Activated T-helper 2 cell treated with anti-CD3 and anti-CD28 coated beads, Interferon-gamma antibody, Interleukin-2, Interleukin-4, amounts not matched to agents 10 μg/mL and 5 μg/mL and 100 μg/mL, durations not matched to agents 14 hours and 24 hours and 36 hours (primary cell): ENCODE measurements at places on chromosomes 1 and 21.
A peak's percentile ranks its signal among the peaks of the same experiment; 100 is the strongest.

- H3K4me3 ChIP-seq = no peak overlapping the region
- no peaks in the 10 kb centered on the region for H3K36me3 ChIP-seq
- no peak for DNase-seq
- no peaks in the 10 kb centered on the region for H3K4me1 ChIP-seq
- H3K27me3 ChIP-seq = no peaks in the 10 kb centered on the region
Observed at GRCh38 chr1:6285336-6285735, 24.4 kb upstream of the GPR153 start.

- DNase-seq = no peak
- H3K27me3 ChIP-seq = peaks cover 10% of the 10 kb centered on the region
- no peak overlapping the region for H3K27ac ChIP-seq
- H3K36me3 ChIP-seq = peaks cover 10% of the 10 kb centered on the region
- H3K4me3 ChIP-seq = no peak overlapping the region
Observed at GRCh38 chr1:179926850-179927205, 27.8 kb upstream of the CEP350 start.

DNA sequence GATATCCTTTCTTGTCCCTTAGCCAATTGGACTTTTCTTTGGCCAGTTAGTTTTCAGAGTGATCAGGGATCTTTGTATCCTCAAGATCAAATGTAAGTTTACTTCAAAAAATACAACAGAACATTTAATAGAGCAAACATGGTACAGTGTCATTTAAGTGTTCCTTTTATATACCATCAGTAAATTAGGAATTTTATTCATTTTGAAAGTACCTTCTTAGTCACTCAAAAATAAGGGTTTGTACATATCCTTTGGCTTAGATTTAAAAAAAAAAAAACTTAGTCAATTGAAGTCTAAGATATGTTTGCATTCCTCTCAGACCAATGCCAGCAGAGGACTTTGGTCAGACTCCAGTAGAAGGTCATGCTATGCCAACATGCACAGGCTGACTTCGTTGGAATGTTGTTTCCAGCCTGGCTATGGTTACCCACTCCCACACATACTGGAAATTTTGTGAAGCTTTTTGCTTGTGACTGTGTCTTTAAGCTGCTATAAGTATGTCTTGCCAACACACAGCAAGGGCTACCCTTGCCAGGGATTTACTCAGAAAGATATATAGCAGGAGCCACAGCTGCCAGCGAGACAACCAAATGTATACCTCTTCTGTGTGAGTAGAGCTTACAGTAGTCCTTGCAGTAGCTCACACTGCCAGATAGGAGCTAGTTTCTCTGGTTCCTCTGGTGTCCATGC lies 81.5 kb upstream of the LRIF1 start:
- H3K4me3 ChIP-seq = no peak overlapping the region
- no peaks in the 10 kb centered on the region for H3K4me1 ChIP-seq
- DNase-seq = no peak
- peaks cover 25% of the 10 kb centered on the region for H3K27me3 ChIP-seq
- no peak overlapping the region for H3K27ac ChIP-seq

- H3K27ac ChIP-seq = no peak within 1 kb of the TSS
- DNase-seq = no peak
- peaks cover 6% of the 10 kb centered on the region for H3K4me1 ChIP-seq
- peaks cover 3% of the 10 kb centered on the region for H3K36me3 ChIP-seq
Observed at GRCh38 chr1:1020000-1020404, at the start of gene AGRN. Gene AGRN, plus strand, starts transcription at chr1:1020120. Its CDS starts 53 bp downstream, at chr1:1020173.

DNA sequence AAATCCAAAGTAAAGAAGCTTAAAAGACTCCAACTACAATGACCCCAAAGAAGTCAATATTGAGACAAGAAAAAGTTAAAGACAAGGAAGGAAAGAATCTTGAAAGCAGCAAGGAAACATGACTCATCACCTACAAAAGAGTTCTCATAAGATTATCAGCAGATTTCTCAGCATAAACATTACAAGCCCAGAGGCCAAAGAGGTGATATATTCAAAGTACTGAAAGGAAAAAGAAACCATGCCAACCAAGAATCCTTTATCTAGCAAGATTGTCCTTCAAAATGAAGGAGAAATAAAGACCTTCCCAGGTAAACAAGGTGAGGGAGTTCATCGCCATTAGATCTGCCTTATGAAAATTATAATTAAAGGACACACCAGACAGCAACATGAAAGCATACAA lies 49.8 kb downstream of the CSMD2 start:
- H3K27me3 ChIP-seq = no peaks in the 10 kb centered on the region
- H3K4me1 ChIP-seq = no peaks in the 10 kb centered on the region
- H3K36me3 ChIP-seq = no peaks in the 10 kb centered on the region
- DNase-seq = no peak

DNA sequence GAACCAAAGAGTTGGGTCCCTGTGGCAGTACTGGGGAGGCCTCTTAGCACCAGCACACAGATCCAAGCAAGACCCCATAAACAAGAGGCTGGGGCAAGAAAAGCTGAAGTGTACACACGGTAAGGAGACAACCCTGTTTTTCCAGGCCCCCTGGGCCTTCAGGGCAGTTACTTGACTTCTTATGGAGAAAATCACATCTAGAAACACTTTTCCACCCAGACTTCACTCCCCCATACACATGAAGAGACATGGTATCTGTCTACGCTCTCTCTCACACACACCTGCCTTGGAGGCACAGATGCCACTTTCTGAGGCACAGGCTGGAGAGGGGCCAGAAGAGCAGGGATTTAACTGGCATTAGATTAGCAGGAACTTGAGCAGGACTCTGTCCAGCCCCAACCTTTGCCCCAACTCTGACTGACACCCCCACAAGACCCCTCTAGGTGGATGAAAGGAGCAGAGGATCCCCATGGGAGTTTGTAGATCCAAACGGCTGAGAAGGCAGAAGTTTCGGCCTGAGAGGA lies 2.2 kb downstream of the CERS2 start:
- H3K4me3 ChIP-seq = peak overlapping the region; percentile 87
- no peaks in the 10 kb centered on the region for H3K27me3 ChIP-seq
- peaks cover 40% of the 10 kb centered on the region for H3K36me3 ChIP-seq
- no peak for DNase-seq
- peaks cover 49% of the 10 kb centered on the region for H3K4me1 ChIP-seq

DNA sequence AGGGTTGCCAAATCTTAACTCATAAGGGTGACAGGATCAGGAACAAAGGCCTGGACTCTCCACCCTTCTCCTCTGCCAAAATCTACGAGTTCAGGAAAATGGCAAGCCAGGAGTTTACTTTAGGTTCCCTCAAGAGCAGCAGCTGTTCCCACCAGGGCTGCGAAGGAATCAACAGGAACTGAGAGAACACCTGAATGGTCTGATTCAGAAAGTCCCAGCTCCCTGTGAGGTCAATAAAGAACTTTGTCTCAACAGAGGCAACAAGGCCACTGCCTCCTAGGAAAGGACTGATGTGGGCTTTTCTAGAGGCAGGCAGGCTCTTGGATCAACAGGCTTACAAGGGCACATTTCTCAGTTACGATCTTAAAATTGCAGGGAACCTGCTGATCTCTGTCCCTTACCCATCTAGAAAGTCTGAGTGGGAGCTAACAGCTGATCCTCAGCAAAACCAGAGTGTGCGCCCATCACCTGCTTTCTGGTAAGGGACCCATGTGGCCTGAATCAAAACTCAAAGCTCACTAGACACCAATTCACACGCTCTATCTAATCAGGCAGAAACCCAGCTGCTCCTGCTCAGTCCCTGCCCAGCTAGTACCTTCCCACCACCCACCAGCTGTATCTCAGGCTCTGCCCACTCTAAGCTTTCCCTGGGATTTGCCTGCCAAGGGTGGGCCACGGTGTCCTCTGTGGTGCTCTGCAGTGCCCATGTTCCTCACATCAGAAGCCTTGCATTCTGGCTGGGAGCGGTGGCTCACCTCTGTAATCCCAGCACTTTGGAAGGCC lies 83.1 kb downstream of the CAPZB start:
- peaks cover 37% of the 10 kb centered on the region for H3K4me1 ChIP-seq
- H3K36me3 ChIP-seq = peaks cover 30% of the 10 kb centered on the region
- H3K27me3 ChIP-seq = no peaks in the 10 kb centered on the region
- no peak overlapping the region for H3K27ac ChIP-seq

DNA sequence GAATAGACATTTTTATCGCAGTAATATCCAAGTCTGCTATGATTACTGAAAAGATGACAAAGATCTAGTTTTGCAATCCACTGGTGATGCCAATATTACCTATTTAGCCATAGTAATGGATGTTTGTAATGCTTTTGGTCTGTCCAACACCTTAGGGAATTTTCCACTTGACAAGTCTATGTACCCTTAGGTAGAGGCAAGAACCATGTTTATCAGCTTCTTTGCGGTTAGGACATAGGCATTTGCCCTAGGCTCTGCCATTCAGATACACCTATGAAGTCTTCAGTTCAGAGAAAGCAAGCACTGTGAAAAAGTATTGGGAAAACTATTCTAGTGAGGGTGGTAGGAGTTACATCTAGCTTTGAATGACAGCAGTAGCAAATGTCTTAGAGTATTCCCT lies 40.2 kb upstream of the SLC35D1 start:
- H3K36me3 ChIP-seq = no peaks in the 10 kb centered on the region
- no peak overlapping the region for H3K27ac ChIP-seq
- H3K4me1 ChIP-seq = no peaks in the 10 kb centered on the region
- no peak overlapping the region for H3K4me3 ChIP-seq
